ENCODE measurements at places on chromosomes 7 and 10.

- DNase-seq = no peak
Observed at GRCh38 chr7:84193747-84194146, 842 bp downstream of the SEMA3A start.

DNA sequence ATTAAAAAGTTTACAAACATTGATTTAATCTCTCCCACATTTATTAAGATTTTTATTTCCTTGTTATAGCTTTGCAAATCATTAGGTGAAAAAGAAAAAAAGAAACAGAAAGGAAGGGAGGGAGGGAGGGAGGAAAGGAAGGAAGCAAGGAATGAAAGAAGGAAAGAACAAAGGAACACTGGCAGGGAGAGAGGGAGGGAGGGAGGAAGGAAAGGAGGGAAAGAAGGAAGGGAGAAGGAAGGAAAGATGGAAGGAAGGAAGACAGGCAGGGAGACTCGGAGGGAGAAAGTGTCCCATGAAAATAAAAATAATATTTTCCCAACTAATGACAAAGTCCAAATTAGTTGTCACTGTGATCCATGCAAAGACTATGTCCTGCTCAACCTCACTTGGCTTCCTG, 6.3 kb upstream of the ITGA8 start:
- no peak for DNase-seq

DNA sequence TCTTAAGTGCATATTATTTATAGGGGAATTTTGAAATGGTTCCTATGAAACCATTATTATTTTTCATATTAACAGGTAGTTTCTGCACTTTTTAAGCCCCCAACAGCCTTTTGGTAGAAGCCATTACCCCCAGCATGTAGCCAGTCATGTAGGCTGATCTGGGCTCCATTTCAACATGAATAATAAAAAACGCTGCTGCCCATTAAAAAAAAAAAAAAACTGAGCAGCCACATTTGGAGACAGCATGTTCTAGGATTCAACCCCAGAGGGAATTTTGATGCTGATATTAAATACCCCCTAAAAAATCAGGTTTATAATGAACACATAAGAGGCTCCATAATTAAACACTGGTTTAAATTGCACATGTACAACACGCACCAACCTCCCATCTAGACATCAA, 181.3 kb downstream of the RTKN2 start:
- no peak for DNase-seq

DNA sequence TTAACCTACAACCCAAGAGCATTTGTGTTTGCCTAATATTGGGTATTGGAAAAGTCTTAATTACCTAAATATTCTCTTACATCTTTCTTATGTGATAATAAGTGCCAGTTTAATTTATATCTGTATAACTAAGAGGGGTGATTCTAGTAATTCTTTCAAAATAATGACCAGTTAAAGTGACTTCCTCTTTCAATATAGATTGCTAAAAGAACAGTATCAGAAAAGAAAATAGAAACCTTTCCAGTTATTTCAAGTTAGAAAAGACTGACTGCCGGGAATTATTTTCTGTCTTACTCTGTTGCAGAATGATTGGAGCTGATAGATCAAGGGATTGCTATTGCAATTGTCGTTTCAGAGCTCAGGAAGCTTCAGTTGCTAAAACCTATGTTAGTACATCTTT, 525.0 kb upstream of the SEMA3D start:
- DNase-seq = no peak

- DNase-seq = peak; percentile 30
Observed at GRCh38 chr10:78424723-78425122, 391.1 kb downstream of the RPS24 start.

- DNase-seq = peak; percentile 65
Observed at GRCh38 chr7:105439174-105439893, 50.6 kb upstream of the SRPK2 start.

GRCh38 chr7:5797716-5798115, 16.3 kb upstream of the RNF216 start:
- no peak for DNase-seq

DNA sequence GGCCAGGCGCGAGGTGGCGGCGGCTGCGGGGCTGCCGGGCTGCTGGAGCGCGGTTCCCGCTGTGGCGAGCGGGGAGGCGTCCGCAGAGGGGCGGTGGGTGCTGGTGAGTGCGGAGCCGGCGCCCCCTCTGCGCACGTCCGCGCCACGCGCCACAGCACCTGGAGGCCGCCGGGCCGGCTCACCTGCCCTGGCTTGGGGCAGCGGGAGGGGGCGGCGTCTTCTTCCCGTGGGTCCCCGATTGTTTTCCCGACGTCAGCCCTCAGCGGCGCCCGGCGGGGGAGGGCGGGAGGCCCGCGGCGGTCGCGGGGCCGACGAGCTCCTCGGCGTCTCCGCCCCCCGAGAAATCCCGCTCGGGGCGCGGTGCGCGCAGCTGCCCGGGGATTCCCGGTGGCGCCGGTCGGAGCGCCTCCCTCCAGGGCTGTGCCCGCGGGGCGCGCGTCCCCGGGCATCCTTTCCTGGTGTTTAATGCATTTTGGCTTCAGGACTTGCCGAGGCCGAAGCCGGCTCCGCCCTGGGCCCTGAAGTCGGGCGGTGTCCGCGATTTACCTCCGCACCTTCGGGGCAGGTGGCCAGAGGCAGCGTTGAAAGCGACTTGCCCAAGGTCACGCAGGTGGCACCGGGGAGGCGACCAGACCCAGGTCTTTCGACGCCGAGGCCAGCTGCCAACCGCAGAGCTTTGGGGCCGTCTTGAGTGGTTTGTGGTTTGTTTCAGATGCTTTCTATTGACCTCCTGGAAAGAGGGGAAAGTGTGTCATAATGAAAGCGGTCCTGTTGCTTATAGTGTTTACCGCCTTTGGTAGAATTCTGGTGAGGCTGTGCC, 561 bp downstream of the PLEKHA1 start:
- peak; percentile 77 for DNase-seq

DNA sequence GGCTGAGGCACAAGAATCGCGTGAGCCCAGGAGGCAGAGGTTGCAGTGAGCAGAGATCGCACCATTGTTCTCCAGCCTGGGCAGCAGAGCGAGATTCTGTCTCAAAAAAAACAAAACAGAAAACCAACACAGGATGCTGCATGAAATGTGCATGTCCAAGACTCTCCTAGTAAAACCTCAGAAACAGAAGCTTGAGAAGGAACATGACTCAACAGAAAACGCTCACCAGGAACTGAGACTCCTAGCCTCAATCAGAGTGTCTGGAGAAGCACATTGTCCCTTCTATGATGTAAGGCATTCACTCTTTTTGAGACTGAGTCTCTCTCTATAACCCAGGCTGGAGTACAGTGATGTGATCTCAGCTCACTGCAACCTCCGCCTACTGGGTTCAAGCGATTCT, 168.3 kb downstream of the MYOF start:
- peak; percentile 8 for DNase-seq

DNA sequence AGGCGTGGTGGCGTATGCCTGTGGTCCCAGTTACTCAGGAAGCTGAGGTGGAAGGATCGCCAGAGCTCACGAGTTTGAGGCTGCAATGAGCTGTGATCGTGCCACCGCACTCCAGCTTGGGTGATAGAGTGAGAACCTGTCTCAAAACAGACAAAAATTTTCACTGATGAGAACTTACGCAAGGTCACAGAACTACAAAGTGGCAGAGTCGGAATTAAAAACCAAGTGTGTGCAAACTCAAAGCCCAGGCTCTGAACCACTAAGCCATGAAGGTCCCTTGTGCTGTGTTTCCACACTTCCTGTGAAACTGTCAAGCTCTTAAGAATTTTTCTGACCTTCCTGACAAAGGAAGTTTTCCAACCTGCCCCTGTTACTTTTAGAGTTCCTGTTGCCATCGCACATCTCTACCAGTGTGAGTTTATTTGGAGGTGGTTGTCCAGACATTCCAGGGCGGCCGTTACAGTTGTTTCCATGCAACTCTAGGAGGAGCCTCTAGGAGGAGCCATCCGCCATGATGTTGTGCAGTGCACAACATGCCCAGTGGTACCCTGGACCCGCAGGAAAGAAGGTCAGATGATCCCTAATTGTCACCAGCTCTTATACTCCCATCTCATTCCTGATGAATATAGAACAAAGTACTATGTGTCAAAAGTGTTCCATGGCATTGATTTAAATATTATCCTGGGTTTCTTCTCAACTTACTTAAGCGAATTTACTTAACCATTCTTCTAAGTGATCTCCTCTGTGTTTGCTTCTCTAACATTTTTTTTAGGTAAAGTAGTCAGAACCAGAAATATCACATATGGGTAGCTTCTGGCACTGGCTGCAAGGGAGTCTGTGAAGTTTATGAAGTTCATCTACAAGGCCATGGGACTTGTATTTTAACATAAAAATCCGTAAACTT, 49.0 kb upstream of the LYZL1 start:
- no peak for DNase-seq

Measured in inflammatory macrophage treated with lipopolysaccharide for 1 hour (primary cell).